Omental fat pad (tissue), 4 donors: ENCODE measurements at places on chromosomes 6 and 20. TPM values are rescaled to one million over a fixed set of nuclear protein-coding genes. Genes with fewer than 3 reads are reported as not detected.

KIZ gene
- 33.7 TPM for total RNA-seq

COQ3 gene
- total RNA-seq, result 4.3 TPM

CLPSL2 gene
- not detected for total RNA-seq

PXT1 gene
- not detected for total RNA-seq

DNA sequence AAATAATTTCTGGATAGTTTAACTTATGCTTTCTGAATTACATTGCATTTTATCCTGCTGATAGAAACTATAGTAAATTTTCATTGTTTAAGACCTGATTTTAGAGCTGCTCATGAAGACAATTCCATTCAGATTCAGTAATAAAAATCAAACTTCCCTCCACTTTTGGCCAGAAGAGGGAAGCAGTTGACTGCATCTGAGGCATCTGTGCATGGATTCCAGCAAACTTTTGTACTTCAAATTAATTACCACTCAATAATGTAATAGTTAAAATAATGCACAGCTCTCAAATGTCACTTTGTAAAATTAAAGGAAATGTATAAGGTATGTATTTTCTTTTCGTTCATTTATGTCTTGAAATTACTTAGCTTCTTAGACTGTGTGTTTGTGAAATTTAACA lies 64.2 kb upstream of the SLC35B3 start:
- no peak for DNase-seq

DNA sequence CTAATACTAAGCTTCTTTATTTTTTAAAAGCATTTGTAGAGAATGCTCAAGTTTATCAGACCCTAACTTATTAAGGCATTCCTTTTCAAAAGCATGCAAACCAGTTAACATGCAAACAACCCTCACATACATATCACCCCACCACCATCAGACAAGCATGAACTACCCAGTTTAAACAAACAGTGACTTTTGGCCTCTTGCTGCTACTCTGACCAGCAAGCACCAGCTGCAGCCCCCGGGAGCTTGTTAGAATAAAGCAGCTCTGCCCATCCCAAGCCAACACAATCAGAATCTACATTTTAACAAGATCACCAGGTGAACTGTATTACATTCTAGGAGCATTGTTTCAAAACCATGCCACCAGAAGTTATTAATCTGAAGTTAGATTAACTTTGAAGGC lies 5.9 kb upstream of the NUP153 start:
- no peak for DNase-seq

DNA sequence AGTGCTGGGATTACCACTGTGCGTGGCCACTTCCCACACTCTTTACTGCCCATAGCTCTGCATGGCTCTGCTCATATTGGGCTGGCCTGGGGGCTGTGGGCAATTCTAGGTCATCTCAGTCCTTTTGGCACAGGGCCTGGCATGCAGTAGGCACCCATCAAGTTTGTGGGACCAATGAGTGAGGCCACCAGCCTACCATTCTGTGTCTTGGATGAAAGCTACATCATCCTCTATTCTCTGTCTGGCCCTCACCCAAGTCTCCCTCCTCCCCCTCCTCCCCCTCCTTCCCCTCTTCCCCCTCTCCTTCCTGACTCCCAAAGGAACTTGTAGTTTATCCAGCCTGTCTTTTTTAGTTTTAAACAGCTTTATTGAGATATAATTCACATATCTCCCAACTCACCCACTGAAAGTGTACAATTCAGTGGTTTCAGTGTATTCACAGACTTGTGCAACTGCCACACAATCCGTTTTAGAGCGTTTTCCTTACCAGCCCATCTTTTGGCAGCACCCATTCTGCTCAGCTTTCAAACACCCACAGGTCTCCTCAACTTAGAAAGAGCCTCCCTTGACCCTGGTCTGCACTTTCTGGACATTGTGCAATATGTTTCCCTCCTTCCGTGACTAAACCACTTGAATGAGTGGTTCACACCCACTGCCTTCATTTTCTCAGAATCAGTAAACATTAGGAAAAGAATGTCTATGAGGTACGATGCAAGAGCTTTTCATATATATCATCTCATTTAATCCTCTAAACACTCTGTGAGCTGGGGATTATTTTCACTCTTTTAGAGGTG lies 21.5 kb upstream of the MRPS18A start:
- no peak for DNase-seq
